Bone marrow (tissue), 2 donors: ENCODE measurements at places on chromosomes 12 and 14.

- DNase-seq, result no peak
Measured at GRCh38 chr12:99435095-99435791, 212.3 kb upstream of the GARIN6 start.

- DNase-seq, result no peak
Measured at GRCh38 chr14:96139879-96140278, 64.8 kb upstream of the BDKRB2 start.

DNA sequence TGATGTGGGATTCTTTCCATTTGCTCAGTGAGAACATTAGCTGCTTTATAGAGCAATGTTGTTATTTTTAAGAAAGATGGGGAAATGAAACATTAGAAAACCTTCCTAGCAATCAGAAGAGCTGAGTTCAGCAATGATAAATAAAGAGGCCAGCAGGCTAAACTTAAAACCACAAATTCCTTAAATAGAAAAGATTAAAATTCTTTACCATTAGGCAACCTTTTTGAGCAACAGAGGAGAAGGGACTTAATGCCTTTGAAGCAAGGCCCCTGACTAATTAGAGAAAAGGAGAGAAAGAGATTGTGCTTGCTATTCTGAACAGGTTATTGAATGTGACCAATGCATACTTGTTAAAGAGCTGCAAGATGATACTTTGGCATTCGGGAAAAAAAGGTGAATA, 160.8 kb upstream of the LMO3 start:
- DNase-seq, result no peak

GRCh38 chr12:62045211-62045610, 215.0 kb upstream of the USP15 start:
- DNase-seq, result no peak

GRCh38 chr12:62922539-62922938, 12.4 kb downstream of the PPM1H start:
- no peak for DNase-seq

- DNase-seq, result no peak
Measured at GRCh38 chr12:59873136-59873535, 277.3 kb downstream of the SLC16A7 start.
